Omental fat pad (tissue), 4 donors: ENCODE measurements at places on chromosomes 1 and 21. TPM values are rescaled to one million over a fixed set of nuclear protein-coding genes. Genes with fewer than 3 reads are reported as not detected.

PRELP gene
- 80.8 TPM for total RNA-seq

DNA sequence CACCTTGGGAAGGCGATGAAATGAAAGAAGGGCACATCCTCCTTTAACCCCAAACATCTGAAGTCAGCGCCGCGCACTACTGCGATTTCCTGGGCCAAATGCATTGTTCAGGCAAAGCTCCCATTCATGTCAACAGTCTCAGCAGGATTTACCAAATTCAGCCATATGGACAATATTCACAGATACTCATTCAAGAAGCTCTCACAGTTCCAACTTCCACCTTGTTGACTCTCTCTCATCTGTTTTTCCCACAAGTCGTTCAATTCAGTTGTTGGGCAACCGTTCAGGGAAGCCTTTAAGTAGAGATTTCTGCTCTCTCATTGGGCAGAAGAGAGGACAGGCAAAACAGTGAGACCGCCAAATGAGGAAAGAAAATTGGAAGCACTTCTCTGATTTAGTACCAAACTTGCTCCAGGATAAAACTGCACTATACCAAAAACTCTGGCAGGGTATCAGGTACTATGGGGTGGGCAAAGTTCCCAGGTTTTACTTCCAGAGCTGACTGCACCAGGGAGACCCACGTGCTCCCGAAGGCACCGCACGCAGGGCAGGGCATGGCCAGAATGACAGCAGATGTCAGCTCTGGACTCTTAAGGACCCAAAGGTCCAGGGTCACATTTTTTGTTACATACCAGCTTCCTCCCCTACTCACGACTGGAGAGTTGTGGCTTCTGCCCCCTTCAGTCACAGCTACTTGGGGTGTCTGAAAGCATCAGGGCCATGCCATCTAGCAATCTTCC lies 668.8 kb downstream of the KIF26B start:
- no peak for DNase-seq

DNA sequence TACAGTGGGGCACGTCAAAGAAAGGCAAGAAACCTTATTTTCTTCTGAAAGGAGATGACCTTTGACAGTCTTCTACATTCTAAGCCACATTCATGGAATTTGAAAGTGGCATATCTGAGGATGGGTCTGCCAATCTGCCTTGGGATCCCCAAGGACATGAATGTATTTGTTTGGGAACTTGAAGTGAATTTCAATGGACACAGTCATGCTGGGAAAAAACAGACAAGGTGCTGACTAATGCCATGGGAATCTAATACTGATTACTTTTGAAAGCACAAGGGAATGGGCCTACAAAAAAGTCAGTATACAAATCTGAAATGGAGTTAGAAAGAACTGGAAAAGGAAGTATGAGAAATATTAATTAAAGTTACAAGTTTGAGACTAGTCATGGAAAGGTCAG lies 128.8 kb downstream of the KCNJ6 start:
- DNase-seq, result no peak

- no peak for DNase-seq
Observed at GRCh38 chr1:206682111-206682510, 2.6 kb upstream of the MAPKAPK2 start.

DNA sequence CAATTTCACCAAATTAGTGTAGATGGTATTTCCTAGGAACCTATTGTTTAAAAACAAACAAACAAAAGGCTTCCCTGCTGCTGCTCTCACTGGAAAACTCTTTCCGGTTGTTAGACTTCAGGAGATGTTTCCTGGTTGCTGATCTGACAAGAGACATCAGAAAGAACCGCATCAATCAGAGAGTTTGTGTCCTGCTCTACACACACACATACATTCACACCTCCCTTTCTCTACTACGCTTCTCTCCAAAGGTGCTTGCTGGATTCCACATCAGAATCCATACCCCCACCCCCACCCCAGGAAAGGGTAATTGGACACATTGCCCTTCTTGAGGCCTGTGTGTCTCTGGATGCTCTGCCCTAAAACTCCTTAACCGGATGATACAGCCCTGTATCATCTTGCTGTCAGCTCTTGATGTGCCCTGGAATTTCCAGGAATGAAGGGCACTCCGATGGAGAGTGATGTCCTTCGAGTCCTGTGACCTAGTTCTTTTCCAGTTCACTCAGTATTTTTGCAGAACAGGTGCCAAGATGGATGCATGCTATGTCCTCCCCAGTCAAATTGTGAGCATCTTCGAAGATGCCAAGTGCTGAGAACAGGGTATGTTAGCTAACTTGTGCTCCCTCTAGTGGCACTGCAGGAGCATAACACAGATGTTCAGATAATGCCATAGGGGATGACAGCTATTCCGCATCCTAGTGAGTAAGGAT lies 113.7 kb upstream of the SLC35F3 start:
- DNase-seq, result no peak

DNA sequence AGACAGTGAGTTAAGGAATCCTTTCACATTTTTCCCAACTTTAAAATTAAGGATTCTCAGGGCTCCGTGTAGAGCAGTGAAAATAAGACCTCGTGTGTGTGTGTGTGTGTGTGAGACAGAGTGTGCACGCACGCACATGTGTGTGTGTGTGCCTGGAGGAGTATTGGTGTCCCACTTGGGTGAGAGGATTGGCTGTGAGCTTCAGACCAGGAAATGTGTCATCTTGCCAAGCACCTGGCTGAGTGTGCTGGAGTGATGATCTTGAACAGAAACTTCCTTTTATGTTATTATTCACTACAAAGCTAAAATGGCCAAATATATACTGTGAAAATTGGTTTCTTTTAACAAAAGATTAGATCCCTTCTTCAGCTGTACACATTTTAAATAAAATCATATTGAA lies 35.2 kb upstream of the NTPCR start:
- no peak for DNase-seq

DNA sequence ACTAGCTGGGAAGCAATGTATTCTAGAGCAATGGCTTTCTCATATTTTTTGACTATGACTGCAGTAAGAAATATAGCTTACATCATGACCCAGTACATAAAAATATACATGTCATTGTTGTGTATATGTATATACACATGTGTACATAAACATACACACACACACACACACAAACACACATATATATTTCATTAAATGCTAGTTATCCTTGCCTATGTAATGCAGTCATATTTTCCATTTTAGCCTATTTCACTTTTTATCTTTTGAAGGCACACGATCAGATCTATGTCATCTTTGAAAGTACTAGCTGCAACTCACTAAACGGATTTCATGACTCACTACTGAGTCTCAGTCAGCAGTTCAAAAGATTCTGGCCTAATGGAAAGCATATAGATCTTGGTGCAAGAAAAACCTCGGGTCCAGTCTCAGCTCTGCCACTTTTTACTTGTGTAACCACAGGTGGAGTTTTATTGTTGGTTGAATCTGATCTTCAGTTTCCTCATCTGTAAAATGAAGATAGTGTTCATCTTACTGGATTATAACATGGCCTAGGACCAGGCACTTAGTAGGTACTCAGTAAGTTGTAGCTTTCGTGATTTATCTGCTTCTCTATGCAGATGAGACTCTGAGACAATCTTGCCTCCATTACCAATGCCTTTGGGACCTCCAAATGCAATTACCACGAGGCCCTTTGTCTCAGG lies 325.6 kb downstream of the RRAGC start:
- DNase-seq, result no peak

DNA sequence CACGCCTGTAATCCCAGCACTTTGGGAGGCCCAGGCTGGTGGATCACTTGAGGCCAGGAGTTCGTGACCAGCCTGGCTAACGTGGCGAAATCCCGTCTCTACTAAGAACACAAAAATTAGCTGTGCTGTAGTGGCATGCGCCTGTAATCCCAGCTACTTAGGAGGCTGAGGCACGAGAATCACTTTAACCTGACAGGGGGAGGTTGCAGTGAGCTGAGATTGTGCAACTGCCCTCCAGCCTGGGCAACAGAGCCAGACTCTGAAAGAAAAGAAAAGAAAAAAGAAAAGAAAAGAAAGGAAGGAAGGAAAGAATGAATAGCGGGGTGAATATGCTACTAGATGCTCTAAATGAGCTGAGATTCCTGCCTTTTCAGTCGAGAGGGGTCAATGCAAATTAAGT lies 7.1 kb downstream of the GFI1 start:
- no peak for DNase-seq
